ENCODE measurements at places on chromosomes 7 and 10.

DNA sequence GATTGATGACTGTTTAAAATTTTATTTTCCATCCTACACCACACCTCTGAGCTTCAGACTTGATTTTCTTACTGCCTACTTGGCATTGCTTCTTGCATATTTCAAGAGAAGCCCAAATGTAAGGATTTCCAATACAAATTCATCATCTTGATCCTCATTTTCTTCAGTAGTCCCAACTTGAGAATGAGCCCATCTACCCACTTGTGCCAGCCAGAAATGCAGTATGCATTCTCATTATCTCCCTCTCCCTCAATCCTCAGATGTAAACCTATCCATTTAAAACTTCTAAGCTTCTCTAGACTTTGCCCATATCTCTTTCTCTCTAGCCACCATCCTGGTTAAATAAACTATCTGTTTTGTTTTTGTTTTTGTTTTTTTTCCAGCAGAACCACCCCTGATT, 22.4 kb upstream of the EGFR start:
- no peak for DNase-seq

GRCh38 chr10:43955978-43956377, 307.3 kb upstream of the ZNF32 start:
- no peak for DNase-seq

- no peak for DNase-seq
Measured at GRCh38 chr7:96982586-96982985, 22.8 kb upstream of the DLX6 start.

- no peak for DNase-seq
Measured at GRCh38 chr7:1062296-1063294, 18.2 kb downstream of the GPR146 start.

GRCh38 chr7:90723866-90724265, 127.7 kb downstream of the CDK14 start:
- DNase-seq, result no peak

- no peak for DNase-seq
Measured at GRCh38 chr7:112537822-112538387, 57.1 kb downstream of the LSMEM1 start.

- no peak for DNase-seq
Measured at GRCh38 chr7:25495342-25496250, 267.3 kb upstream of the NPVF start.

GRCh38 chr7:91941450-91941849, 788 bp downstream of the AKAP9 start:
- DNase-seq, result no peak

Measured in esophagus squamous epithelium (tissue), 5 donors.